Activated T-helper 9 cell treated with anti-CD3 and anti-CD28 coated beads, Interleukin-2, amount 50 U/mL, for 16 hours (primary cell): ENCODE measurements at places on chromosomes 12 and 14.

- DNase-seq, result no peak
These were observed 101.0 kb downstream of the SCN8A start for GRCh38 chr12:51692016-51692415.

GRCh38 chr12:115135800-115136211 lies 451.8 kb upstream of the TBX3 start:
- DNase-seq, result no peak

DNA sequence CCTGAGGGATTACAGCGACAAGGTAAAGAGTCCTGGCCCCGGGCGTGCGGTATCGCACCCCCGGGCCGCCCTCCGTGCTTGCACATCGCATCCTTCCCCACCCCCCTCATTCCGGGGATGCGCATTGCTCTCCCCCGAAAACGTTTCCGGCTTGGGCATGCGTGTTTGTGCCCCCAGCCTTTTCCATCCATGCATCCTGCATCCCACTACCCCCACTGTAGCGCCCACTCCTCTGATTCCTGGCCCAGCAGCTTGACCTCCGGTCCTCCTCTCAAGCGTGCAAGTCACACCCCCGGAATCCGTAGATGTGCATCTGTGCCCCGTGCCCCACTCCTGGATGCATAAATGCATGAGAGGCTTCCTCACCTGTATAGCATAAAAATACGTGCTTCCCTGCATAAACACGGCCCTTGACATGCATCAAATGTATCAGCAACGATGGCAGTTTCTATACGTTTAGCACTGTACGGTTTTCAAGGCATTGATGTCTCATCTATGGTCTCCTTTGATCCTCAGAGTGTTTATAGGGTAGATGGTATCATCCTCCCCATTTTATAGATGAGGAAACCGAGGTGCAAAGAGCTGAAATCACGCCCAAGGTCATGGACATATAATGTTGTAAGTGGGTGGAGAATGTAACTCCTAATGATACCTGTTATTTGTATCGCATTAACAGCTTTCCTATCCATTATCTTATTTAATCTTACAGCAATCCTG lies 484 bp downstream of the RIC8B start:
- DNase-seq, result no peak

DNA sequence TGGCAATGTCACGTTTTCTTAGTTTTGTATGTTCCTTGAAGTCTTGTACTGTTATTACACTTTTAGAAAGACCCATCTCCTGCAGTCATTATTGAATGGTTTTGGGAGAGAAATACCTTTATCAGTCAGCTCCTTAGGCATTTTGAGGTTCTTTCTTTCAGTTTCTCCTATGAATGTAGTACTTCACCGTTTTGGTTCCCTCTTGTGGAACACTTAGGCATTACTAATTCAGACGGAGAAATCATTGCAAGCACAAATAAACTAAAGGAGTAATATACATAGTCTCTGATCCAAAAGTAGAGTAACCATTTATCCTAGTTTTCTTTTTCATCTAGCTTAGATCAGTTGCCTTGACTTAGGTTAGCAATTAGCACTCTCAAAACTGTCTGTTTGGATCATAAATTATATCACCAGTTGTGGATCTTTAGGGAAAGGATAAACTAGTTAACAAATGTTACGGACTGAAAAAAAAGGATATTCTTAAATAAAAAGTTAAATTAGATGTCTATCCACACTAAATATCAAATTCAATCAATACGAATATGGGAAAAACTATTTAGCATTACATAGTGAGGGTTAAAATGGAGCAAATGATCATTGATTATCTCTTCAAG lies 1538.3 kb upstream of the SEL1L start:
- no peak for DNase-seq

DNA sequence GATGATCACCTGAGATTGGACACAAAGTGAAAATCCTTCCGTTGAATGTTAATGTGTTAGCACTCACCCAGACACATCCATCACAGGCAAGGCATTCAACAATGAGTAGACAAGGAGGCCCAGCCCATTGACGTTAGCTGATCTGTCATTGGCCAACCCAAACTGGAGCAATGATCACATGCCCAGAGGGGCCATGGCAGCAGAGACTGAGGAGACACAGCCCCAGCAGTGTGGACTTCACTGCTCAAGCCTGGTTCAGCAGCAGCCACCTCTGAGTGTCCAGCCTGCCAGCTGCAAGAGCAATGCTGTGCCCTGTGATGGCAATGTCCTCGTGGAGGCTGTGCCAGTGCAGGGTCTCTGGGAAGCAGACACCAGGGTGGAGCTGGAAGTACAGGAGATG lies 622.2 kb downstream of the AACS start:
- no peak for DNase-seq

DNA sequence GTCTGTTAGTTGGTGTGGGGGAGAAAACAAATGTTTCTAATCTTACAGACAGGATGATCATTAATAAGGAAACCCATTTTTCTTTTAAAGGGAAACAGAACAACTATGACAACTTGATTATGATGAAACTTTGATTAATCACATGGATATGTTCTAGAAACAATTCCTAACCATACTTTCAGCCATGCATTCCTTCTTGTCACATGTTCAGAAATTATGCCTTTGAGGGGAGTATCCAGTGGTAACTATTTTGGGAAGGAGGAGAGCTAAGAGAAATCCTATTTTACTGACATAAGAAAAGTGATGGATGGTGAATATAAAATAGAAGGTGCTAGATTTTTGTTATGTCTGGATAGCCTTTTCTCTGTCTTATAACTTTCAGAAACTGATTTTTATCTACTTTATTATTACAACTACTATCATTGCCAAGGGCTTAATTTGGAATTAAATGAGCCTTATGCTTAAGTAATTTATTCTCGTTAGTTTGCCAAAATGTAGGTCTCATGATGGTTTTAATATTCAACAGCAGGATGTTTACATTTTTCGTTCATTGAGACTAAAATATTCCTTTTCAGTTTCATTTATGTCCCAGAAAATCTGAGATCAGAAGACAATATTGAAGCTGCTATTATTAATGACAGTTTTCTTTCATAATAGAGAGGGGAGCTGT lies 200.1 kb downstream of the TMTC2 start:
- DNase-seq, result no peak
